ENCODE measurements at places on chromosomes 13 and 19.

DNA sequence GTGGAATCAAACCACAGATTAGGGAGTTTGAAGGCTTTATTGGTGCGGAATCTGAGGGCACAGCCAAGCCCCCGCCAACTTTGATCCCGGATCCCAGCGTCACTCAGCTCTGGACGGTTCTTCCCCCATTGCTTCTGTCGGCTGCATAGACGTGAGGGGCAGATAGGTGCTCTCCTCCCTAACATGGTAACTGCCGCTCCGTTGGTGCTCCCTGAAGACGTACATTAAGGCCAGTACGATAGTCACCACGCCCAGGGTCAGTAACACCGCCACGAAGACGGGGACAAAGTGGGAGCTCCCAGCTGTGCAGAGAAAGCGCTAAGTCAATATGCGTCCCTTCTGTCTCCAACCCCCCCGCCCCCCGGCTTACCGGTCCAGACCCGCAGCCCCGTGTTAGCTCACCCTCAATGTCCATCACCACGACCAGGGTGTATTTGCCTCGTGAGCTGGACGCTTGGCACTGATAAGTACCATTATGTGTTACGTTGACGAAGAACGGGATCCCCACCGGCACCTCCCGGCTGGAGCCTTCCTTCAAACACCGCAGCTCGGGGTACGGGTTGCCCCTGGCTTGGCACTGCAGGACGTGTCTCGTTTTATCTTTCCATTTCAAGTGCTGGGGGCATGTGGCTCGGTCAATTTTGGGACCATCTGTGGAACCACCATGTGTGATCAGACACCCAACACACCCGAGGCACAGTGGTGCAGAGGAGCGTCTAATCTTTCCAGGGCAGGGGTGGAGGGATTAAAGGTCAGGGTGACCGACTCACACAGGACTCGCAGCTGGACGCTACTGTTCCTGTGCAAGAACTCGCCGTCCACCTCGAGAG is 644 bp upstream of the RAVER1 start:
- DNase-seq = no peak

DNA sequence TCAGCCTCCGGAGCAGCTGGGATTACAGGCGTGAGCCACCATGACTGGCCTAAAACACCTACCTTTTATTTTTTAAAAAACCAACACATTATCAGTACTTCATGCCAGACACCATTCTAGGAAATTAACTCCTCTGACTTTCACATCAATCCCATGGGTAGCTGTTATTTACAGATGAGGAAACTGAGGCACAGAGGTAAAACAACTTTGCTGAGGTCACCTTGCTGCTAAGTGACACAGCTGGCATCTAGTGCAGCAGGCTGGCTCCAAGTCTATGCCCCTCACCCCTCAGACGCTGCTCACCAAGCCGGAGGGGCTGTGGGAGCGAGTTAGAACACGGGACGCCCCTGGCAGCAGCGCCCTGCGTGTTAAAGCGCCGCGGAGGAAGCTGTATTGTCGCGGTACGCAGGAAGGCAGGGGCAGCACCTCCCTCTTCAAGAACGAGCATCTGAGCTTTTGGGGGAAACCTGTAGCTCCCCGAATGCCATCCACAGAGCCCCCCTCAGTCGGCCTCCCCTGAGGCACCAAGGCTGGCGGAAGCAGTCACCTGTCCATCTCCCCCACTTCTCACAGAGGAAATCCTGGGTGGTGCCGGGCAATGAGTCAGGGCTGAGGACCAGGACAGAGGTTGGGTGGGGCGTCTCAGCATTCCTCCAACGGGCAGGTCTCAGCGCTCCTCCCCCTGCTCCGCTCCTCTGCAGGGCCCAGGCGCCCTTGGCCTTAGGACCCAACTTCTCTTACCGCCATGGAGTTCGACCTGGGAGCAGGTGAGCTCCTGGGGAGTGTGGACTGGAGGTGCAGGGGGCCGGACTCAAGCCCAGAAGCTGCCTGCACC is at the start of gene C19orf33:
Gene C19orf33, plus strand, starts transcription at position 735 of the 835 bp plus-strand sequence. Its CDS starts 11 bp downstream, at position 746.
- DNase-seq = no peak

GRCh38 chr13:60837806-60838205 is 440.8 kb downstream of the TDRD3 start:
- DNase-seq = no peak

DNA sequence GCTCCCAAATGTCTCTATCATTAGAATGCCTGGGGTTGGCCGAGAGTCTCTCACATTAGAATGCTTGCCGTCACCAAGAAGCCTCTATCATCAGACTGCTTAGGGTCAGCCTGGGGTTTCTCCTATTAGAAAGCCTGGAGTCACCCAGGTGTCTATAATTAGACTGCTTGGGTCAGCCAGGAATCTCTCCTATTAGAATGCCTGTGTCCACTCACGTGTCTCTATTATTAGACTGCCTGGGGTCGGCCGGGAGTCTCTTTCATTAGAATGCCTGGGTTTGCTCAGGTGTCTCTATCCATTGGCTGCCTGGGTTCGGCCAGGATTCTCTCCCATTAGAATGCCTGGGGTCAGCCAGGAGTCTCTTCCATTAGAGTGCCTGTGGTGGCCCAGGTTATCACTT is 1453.1 kb downstream of the UQCRFS1 start:
- no peak for DNase-seq

DNA sequence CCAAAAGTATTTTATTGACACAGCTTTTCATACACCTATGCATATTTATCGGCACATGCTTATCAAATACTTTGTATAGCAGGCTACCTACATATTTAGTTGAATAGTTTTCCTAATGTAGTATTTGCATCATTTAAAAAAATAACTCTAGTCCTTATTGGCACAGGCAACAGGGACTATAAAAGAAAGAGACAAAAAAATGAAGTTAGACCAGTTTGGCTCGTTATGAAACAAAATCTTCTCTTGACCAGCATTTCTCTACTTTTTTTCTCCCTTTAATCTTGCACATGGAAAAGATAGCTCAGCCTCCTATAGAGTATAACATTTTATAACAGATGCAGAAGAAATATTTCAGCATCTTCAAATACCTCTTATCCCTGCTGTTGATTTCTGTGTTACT is 794.8 kb upstream of the MIR17HG start:
- no peak for DNase-seq

DNA sequence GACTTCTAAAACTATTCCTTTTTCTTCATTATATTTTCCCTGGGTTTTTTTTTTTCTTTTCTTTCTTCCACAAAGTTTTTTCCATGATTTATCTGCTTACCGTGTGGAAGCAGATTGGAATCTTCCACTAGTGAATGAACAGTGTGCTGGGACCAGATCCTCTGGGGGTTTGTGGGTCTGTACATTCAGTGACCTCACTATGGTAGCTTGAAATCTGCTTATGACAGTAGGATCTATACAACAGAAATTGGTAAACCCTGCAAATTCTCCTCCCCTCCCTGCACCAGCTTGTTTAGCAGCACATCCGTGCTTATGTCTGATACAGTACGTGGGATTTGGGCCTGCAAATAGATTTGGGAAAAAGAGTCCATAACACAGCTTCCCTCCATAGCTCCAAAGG is 26.0 kb upstream of the MAB21L1 start:
- no peak for DNase-seq

GRCh38 chr19:28876609-28877123 is 336.3 kb downstream of the UQCRFS1 start:
- DNase-seq = no peak

DNA sequence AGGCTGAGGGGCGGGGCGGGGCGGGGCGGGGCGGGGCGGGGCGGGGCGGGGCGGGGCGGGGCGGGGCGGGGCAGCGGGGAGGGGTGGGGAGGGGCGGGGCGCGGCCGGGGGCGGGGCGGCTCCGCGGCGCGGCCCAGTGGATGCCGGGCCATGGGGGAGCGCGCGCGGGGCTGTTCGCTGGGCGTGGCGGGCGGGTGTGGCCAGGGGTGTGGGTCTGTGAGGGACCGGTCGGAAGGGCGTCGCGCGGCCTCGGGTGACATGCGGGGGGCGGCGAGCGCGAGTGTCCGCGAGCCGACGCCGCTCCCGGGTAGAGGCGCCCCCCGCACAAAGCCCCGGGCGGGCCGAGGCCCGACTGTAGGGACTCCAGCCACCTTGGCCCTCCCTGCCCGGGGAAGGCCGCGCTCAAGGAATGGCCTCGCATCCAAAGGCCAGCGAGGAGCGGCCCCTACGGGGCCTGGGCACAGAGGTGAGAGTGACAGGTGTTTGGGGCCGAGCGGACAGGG is at the start of gene ZFP28:
Gene ZFP28, plus strand, starts transcription at position 188 of the 503 bp plus-strand sequence. Its CDS starts 71 bp downstream, at position 259.
- peak; percentile 31 for DNase-seq

GRCh38 chr19:5103812-5104410 is 135.0 kb downstream of the KDM4B start:
- no peak for DNase-seq

GRCh38 chr19:30317403-30317802 is 54.8 kb upstream of the ZNF536 start:
- DNase-seq = no peak

GRCh38 chr13:47179321-47179720 is 282.5 kb upstream of the HTR2A start:
- DNase-seq = no peak

GRCh38 chr13:32126756-32127155 is 95.2 kb downstream of the FRY start:
- DNase-seq = no peak

- no peak for DNase-seq
Observed at GRCh38 chr13:19695428-19695827, 62.0 kb downstream of the MPHOSPH8 start.

DNA sequence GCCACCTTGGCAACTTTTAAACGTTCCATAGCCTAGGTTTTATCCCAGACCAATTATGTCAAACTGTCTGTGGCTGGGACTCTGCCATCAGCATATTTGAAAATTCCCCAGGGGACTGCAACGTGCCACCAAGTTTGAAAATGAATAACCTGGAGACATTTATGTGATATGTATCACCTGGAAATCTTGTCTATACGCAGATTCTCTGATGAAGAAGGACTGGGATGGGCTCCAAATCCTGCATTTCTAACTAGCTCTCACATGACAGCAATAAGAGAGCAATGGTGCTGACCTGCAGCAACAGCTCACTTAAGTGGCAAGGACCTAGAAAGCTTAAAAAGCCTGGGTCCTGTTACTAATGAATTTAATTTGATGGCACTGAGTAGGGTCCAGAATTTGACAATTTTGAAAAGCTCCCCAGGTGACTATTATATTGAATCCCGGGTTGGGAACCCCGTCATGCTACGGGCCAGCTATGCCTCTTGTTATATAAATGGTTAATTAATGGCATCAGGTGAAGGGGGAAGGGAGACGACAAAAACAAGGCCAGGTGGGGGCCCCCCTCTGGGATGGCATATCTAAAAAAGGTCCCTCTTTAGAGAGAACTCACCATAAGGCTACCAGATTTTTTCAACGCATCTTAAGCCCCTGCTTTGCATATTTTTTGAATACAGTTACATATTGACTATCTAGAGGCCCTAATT is 213.7 kb downstream of the ZIC5 start:
- DNase-seq = no peak

DNA sequence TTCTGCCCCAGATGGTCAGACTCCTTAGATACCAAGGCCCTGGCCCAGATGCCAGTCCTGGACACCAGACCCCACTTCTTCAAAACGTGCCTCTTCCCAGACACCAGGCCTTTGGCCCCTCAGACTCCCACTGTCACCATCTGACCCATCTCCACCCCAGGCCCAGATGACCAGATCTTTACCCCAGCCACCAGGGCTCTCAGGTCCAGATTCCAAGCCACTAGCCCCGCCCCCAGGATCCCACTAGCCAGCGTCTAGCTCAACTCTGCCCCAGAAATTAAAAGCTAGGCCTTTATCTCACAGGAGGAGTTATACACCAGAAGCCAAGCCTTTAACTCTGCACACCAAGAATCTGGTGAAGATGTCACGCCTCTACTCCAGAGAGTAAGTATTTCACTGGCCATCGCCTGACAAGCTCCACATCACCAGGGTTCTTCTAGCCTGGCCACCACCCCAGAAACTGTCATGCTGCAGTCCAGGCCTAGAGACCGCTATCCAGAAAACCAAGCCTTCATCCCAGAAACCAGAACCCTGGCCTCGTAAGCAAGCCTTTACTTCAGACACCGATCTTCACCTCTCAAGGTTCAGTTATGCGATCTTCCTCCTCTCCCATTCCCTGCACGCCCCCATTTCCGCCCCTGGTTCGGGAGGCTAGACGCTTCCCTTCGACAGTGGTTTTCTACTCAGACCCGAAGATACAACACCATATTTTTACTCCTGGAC is 595 bp downstream of the XAB2 start:
- no peak for DNase-seq

DNA sequence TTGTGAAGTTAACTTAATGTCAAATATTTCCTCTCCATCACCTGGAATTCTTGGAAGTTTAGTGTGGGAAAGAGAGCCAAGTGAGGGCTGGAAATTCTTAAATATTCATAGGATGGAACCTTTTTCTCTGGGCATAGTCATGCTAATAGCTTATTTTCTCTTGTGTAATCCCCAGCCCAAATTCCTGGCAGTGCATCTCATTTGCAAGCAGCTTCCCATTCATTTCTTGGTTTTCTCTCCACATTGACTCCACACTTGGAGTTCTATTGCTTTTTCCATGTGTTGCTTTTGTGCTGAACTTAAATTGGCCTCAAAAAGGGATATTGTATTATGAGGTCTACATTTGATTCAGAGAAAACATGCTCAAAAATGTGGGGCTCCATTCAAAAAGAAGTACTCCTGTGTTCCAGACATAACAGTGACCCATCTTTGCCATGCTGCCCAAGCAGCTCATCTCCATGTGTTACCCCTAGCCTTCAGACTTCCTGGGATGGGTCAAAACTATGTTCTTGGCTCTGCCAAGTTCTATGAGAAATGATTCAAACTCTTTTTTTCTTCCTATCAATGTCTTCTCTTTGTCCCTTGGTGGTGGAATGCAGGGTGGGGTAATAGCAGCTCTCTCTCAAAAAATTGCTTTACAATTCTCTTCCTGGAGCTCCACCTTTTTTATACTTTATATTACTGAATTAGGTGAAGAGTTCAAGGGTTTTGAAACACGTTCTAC is 2471.5 kb downstream of the PCDH9 start:
- DNase-seq = no peak

GRCh38 chr13:64912141-64912540 is 2318.0 kb downstream of the PCDH9 start:
- DNase-seq = no peak

GRCh38 chr13:99737481-99738245 is 233.9 kb downstream of the ZIC5 start:
- no peak for DNase-seq

DNA sequence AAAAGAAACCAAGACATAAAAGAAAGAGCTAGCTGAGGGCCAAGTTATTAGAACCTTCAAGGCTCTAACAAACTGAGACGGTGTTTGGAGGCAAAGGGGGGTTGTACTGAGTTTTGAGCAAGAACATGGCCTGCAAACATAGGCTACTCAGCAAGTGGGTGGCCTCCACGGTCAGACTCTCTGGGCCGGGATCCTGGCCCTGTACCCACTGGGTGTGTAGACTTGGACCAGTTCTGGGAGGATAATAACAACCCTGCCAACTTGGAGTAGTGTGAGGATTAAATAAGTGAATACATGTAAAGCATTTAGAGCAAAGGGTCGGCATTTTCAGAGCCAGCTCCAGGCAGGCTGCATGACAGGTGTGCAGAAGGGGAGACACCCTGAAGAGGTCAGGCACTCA is 56.1 kb upstream of the TNFRSF19 start:
- DNase-seq = no peak

DNA sequence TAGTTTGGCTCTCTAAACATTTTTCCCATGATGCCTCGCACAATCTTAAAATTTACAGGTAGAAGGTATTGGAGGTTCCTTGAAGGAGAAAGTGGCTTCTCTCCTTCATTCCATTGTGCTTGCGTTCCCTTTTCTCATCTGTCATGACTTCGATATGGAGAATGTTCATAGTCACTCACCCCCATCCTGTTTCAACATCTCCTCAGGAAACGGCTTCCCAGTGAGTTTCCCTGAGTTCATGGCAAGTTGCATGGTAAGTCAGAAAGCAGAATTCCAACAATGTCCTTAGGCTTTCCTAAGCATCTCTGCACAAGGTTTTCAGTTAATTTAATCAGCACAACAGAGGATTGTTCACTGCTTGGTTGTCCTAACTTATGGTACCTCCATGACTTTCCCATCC is 581.8 kb upstream of the SLITRK5 start:
- DNase-seq = no peak

Data from thoracic aorta (tissue), 2 donors.